Fibroblast of the conjunctiva (primary cell): ENCODE measurements at places on chromosomes 4 and X.

DNA sequence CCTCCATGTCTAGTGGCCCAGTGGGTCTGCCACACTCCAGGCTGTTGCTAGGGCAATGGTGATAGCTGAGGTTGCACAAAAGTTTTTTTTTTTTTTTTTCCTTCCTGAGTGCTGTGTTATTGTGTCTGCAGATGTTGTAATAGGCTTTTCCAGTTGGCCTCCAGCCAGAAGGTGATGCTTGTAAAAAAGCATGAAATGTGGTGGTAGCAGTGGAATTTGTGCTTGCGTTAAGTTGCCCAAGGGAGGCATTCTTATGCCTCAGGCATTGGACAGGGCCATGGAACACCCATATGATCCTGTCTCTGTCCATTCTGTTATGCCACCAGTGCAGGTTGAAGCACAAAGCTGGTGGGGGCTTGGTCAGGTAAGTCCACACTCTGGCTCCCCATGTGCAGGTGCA lies 660.5 kb upstream of the SPANXN1 start:
- DNase-seq, result peak; percentile 9

- DNase-seq, result peak; percentile 58
These were observed 53.8 kb upstream of the OTUD4 start for GRCh38 chr4:145234091-145234706.

DNA sequence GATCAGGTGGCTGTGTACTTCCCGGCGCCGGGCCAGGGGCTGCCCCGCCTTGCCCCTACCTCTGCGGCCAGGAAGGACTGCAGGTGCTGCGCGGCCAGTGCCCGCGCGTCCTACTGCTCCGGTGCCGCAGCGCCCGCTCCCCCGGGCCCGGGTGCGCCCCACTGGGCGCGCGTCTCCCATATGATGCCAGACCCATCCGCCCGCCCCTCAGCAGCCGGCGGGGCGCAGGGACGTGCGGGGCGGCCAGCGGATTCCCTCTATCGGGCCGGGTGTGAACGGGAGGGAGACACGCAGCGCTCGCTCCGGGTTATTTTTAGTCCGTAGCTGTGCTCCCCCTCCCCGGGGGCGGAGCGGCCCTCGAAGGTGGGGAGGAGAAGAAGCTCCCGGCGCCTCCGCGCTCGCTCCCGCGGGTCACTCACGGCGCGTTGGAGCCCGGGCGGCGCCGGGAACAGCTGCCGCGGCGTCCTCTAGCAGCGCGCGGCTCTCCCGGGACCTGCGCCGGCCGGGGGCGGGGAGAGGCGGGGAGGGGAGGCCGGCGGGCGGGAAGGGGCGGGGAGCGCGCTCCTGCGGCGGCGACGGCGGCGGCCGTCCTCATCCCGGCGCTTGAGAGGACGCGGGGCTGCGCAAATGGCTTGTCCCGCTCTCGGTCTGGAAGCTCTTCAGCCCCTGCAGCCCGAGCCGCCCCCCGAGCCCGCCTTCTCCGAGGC lies 103.6 kb downstream of the UCHL1 start:
- no peak for DNase-seq

DNA sequence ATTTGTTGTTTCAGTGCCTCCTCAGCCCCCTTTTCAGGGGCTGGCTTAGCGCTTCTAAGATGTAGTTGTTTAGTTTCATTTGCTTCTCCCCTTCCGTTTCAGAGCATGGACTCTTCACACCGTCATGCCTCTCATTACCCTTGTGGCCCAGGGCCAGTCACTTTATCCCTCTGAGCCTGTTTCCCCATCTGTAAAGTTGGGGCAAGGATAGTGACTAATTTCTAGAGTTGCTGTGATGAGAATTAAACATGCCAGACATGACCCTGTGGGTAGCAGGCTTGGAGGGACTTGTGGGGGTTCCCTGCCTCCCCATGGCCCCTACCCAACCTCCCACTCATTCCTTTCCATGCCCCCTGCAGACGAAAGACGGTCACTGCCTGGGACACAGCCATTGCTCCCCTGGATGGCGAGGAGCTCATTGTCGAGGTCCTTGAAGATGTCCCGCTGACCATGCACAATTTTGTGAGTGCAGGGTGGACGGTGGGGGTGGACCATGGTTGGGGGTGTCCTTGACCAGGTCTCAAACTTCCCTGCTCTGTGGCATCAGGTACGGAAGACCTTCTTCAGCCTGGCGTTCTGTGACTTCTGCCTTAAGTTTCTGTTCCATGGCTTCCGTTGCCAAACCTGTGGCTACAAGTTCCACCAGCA lies 3.6 kb downstream of the ARAF start:
- no peak for DNase-seq

DNA sequence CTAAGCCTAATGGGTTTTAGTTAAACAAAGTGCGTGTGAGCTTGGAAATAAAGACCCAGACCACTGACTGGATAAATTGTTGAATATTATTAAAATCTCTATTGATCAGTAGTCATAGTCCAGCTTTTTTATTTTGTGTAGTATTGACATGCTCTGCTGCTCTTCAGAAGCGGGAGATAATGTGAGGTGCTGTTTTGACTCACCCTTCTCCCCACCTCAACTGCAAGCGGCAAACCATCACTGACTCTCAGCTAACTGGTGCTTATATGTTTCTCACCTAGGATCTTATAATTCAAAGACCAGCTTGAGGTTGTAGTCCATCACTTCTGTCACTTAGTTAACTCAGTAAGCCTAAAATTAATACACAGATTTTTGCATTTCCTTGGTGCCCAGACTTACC lies 72.2 kb downstream of the COMMD8 start:
- no peak for DNase-seq

- no peak for DNase-seq
These were observed 88.9 kb upstream of the TFDP3 start for GRCh38 chrX:133307094-133307493.

GRCh38 chr4:117421706-117422105 lies 336.3 kb upstream of the TRAM1L1 start:
- no peak for DNase-seq
